Activated CD8-positive, alpha-beta memory T cell treated with anti-CD3 and anti-CD28 coated beads, Interleukin-2, amount 10 ng/mL, durations not matched to agents 7 days and 5 days (primary cell): ENCODE measurements at places on chromosomes 16 and 17.

GRCh38 chr16:85687651-85688471 lies 893 bp downstream of the GINS2 start:
- H3K4me1 ChIP-seq, result peaks cover 22% of the 10 kb centered on the region
- peaks cover 17% of the 10 kb centered on the region for H3K36me3 ChIP-seq
- H3K27me3 ChIP-seq, result peaks cover 7% of the 10 kb centered on the region
- DNase-seq, result peak; percentile 47

- H3K4me1 ChIP-seq, result peaks cover 37% of the 10 kb centered on the region
- H3K4me3 ChIP-seq, result no peak overlapping the region
Observed at GRCh38 chr17:77879226-77879895, 79.1 kb upstream of the TNRC6C start.

GRCh38 chr16:85090873-85091521 lies 21.3 kb downstream of the CIBAR2 start:
- no peak overlapping the region for H3K27ac ChIP-seq
- H3K4me1 ChIP-seq, result peaks cover 9% of the 10 kb centered on the region
- no peak for DNase-seq
- H3K4me3 ChIP-seq, result no peak overlapping the region
- no peaks in the 10 kb centered on the region for H3K27me3 ChIP-seq

DNA sequence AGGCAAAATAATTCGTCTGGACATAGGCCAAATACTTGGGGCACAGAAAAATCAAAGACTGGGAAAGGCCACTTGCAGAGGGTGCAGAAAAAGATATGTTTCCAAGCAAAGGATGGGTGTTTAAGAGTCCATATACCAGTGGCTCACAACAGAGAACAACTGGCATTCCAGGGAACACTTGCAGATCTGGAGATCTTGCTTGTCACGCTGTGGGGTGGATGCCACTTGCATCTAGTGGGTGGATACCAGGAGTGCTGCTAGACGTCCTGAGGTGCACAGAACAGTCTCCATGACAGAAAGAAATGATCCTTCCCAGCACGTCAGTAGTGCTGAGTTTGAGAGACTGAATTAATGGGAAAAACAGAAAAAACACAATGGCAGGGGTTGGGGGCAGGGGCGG lies 8.4 kb downstream of the CBX8 start:
- peaks cover 4% of the 10 kb centered on the region for H3K4me1 ChIP-seq
- no peaks in the 10 kb centered on the region for H3K36me3 ChIP-seq
- DNase-seq, result no peak
- no peak overlapping the region for H3K4me3 ChIP-seq
- H3K27ac ChIP-seq, result no peak overlapping the region

GRCh38 chr17:11986942-11987329 lies 10.3 kb downstream of the ZNF18 start:
- H3K4me3 ChIP-seq, result no peak overlapping the region
- no peak for DNase-seq
- no peaks in the 10 kb centered on the region for H3K27me3 ChIP-seq
- no peaks in the 10 kb centered on the region for H3K4me1 ChIP-seq

GRCh38 chr17:57281887-57282286 lies 25.6 kb downstream of the MSI2 start:
- H3K27ac ChIP-seq, result peak overlapping the region; percentile 72
- DNase-seq, result peak; percentile 49
- peaks cover 32% of the 10 kb centered on the region for H3K36me3 ChIP-seq

DNA sequence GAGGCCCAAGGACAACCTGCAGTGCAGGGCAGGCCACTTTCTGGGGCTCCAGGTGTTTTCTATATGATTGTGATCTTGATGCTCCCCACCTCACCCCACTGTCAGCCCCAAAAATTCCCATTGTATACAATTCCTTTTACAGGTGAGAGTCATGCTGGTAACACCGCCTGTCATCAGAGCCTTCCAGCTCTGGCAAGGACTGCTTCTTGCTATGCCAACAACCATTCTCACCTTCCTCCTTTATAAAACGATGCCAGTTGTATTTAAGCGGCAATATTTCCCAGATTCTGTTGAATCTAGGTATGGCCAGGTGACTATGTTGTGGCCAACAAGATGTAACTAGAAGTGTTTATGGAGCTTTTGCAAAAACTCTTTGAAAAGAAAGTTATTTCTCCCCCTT lies 30.4 kb upstream of the CALB2 start:
- no peak overlapping the region for H3K27ac ChIP-seq
- H3K27me3 ChIP-seq, result peaks cover 11% of the 10 kb centered on the region
- no peak for DNase-seq

GRCh38 chr16:72764015-72764654 lies 283.8 kb downstream of the ZFHX3 start:
- H3K27me3 ChIP-seq, result no peaks in the 10 kb centered on the region
- no peak overlapping the region for H3K27ac ChIP-seq
- H3K4me3 ChIP-seq, result no peak overlapping the region
- DNase-seq, result no peak
- H3K4me1 ChIP-seq, result no peaks in the 10 kb centered on the region

DNA sequence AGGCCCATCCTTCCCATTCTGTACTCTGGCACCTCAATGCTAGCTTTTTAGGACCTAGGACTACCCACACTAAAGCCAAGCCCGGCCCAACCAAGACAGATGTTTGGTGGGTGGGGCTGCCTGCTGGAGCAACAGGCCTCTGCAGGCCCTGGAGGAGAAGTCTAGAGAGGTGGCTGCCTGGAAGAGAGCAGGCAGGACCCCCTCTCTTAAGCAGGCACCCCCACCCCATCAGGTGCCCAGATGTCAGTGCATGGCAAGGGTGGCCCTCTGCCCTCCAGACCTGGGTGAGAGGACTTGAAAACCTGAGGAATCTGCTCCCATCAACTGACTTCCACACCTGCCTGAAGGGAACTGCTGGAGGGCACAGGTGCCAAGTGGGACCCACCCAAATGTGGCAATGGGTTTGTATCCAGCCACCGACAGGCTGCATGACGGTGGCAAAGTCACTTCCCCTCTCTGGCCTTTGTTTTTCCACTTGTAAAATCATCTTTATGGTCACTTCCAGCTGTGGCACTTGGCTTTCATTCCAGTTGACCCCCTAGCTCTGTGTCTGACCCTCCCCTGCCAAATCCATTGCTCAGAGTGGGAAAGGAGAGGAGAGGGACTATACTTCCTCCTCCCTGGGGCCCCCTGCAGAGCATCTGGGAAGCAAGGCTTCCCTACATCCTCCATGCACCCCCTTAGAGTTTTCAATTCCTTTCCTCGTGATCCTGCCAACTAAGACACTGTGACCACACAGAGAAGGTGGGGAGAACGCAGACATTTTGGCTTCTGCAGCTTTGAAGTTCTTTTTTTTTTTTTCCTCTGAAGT lies 1.7 kb upstream of the STAT5A start:
- peak overlapping the region; percentile 97 for H3K27ac ChIP-seq
- H3K36me3 ChIP-seq, result peaks cover 12% of the 10 kb centered on the region
- DNase-seq, result no peak

DNA sequence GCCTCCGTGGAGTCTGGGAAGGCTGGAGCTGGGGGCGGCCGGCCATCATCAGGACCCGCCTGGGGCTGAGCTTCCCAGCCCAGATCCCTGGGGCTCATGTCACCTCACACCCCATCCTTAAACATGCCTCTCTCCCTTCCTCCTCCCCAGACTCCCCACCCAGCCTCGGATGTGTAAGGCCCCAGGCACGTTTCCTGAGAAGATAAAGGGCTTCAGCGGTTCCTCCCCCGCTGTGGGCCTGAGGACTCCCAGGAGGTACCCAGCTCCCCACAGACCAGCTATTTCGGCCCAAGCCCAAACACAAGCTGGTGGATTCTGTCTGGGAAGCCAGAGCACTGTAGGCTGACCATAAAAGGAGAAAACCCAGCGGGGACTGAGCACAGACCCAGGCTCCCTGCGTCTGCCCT lies 49.2 kb downstream of the MYH11 start:
- H3K4me1 ChIP-seq, result no peaks in the 10 kb centered on the region
- no peak overlapping the region for H3K4me3 ChIP-seq
- no peaks in the 10 kb centered on the region for H3K36me3 ChIP-seq
- no peak overlapping the region for H3K27ac ChIP-seq
- H3K27me3 ChIP-seq, result peaks cover 32% of the 10 kb centered on the region
- no peak for DNase-seq

DNA sequence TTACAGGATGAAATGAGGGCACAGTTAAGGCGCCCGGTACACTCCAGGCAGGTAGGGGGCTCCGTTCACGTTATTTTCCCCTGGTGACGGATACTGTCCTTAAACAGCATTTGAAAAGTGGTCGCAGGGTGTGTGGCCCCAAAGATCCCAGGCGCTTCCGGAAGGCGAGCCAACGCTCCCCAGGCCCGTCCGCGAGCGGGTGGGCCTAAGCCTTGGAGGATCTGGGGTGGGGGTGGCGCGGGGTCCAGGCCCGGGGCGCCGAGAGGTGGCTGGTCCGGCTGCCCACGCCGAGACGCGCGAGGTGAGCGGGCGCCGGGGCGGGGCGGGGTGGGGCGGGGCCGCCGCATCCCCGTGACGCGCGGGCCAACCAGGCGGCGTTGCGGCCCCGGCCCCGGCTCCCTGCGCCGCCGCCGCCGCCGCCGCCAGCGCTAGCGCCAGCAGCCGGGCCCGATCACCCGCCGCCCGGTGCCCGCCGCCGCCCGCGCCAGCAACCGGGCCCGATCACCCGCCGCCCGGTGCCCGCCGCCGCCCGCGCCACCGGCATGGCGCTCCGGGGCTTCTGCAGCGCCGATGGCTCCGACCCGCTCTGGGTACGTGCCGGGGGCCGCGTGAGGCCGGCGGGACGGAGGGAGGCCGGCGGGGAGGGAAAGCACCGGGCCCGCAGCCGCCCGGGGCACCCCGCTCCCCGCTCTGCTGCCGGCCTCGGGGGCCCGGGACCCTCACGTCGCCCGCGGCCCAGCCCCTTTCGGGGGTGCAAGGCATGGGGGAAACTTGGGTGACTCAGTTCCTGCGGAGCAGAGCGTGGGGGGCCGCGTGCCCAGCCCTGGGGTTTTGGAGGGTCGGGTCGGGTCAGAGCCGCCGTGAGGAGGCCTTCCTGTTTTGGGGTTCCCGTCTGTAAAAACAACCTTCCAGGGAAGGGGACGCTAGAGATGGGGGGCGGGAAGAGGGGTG lies at the start of gene ABCC1:
Gene ABCC1, plus strand, starts transcription at position 407 of the 951 bp plus-strand sequence. Its CDS starts 136 bp downstream, at position 543.
- peak; percentile 67 for DNase-seq
- H3K4me3 ChIP-seq, result peak within 1 kb of the TSS; percentile 91
- H3K4me1 ChIP-seq, result peaks cover 40% of the 10 kb centered on the region
- no peaks in the 10 kb centered on the region for H3K27me3 ChIP-seq

DNA sequence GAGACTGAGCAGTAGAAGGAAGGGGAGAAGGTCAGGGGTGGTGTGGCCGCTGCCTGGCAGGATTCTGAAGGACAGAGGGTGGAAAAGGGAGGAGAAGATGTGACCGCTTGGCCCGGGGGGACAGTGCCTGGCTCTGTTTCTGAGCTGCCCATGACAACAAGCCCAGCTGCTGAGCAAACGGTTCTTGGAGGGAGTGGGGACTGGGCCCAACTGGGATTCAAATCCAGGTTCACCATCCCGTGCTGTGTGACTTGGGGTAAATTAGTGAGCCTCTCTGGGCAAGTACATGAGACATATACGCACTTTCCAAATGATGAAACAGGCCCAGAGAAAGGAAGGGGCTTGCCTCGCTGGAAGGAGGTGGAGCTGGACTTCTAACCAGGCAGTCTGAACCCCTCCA lies 23.3 kb downstream of the SEC14L5 start:
- no peak overlapping the region for H3K27ac ChIP-seq
- no peak overlapping the region for H3K4me3 ChIP-seq
- no peaks in the 10 kb centered on the region for H3K36me3 ChIP-seq
- peaks cover 17% of the 10 kb centered on the region for H3K27me3 ChIP-seq
